ENCODE measurements at places on chromosomes 5 and 9.

GRCh38 chr9:34253460-34253837 lies 74.6 kb downstream of the UBAP1 start:
- DNase-seq: no peak

- DNase-seq: no peak
Measured at GRCh38 chr5:150434464-150434863, 15.1 kb downstream of the RPS14 start.

DNA sequence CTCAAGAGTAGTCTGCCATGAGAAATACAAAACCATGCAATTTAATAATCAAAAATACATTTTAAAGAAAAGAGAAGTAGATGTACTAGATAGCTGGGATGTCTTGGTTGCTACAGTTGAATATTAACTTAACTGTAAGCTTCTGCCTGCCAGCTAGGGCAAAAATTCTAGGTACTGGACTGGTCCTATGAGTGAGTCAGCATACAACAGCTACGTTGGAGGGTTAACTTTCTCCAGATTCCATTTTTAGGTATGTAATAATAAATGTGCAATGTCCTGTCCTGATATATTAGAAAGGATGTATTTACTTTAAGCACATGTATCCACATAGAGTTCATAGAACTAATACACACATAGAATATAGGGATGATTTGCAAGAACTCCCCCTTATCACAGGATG lies 230.1 kb downstream of the CAAP1 start:
- no peak for DNase-seq

- no peak for DNase-seq
Measured at GRCh38 chr5:28408186-28408585, 1369.8 kb upstream of the CDH9 start.

- no peak for DNase-seq
Measured at GRCh38 chr9:78746010-78746409, 449.1 kb downstream of the PSAT1 start.

GRCh38 chr5:143796753-143797152 lies 15.2 kb upstream of the HMHB1 start:
- DNase-seq: no peak

DNA sequence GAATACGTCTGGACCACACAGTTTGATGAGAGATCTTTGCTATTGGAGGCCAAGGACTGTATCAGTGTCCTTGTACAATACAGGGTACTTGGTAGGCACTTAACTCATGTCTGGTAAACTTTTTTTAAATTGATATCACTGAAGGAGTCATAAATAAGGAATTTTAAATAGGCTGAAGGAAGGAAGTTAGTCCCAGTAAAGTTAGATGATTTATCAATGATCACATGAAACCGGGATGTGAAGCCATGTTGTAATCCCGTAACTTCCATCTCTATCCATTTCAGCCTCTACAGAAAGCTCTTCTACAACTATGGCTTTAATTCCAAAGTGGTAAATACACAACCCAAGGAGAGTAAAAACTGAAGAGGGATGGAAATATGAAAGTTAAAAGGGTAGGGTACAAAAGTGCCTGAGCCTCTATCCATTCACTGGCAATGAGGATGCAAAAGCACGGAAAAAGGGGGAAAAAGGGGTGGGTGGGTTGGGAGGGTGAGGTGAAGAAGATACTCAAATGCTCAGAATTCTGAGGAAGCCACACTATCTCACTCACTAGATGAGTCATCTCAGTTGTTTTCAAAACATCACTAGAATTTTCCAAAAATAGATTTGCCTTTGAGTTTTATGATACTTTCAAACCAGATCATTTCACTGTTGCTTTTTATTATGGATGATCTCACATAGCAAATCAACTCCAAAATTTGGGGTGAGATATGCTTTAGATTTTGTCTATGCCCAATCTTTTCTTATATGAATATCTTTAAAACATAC lies 1053.5 kb downstream of the NR2F1-AS1 start:
- DNase-seq: no peak

- DNase-seq: no peak
Measured at GRCh38 chr9:86352440-86353077, 1.7 kb downstream of the TUT7 start.

DNA sequence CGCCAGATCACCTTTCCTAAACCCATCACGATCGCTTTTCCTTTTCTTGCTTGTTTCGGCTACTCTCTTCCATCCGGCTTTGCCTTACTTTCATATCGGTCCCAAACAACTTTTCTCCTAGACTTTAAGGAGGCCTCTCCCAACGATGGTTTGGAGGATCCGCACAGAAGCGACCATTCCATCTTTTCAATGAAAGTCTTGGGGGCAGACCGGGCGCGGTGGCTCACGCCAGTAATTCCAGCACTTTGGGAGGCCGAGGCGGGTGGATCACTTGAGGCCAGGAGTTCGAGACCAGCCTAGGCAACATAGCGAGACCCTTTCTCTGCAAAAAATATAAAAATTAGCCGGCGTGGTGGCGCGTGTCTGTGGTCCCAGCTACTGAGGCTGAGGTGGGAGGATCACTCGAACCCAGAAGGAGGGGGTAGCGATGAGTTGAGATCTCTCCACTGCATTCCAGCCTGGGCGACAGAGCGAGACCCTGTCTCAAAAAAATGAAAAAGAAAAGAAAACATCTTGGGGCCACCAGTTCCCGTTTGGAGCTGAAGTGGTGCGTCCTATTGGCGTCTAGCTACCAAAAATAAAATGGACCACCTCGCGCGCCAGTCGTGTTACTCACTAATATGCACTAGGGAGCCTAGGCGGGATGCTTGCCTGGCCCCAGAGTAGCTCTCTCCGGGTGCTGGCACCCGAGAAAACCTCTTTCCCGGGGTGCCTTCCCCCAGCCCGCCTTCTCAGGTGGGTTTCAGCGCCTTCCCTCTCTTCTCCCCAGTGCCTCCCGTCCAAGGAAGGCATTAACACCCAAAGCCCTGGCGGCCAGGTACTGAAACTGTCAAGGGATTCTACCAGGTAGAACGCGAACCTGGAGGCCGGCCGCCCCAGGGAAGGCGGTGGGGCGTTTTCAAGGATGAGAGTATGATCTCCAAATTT lies 800 bp upstream of the AP3B1 start:
- peak; percentile 31 for DNase-seq

- no peak for DNase-seq
Measured at GRCh38 chr5:76022611-76023010, 60.6 kb upstream of the SV2C start.

- DNase-seq: no peak
Measured at GRCh38 chr5:125537661-125538060, 791.2 kb upstream of the ZNF608 start.

- peak; percentile 65 for DNase-seq
Measured at GRCh38 chr5:150180241-150181026, 9.4 kb upstream of the SLC6A7 start.

DNA sequence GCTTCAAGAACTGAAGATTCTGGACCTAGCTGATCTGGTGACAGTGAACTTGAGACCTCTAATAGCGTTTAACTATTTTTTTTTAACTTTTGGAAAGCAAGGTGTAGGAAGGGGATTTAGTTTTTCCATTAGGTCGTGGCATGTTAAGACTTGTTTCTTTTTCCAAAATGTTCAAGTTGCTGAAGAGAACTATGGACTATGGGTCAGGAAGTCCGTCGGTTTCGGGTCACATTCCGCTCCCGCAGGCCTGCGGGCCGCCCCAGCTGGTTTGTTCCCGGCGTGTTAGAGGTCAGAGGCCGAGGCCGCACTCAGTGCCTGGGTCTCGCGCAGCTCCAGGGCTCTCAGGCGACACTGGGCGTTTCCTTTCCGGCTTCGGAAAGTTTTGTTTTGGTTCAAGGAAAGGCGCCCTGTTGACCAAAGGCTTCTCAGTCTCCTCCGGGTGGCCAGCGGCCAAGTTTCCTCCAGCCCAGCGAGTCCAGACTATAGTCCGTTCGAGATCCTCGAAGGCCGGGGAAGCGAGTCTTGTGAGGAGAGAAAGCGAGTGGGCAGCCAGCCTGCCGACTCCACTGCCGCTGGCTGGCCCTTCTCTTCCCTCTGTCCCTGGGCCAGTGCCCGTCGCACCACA lies 586 bp upstream of the FCHO2 start:
- DNase-seq: peak; percentile 33
